H54 (cell line): ENCODE measurements at places on chromosomes 12 and 14.
A peak's percentile ranks its signal among the peaks of the same experiment; 100 is the strongest.

GRCh38 chr12:119528241-119528640, 65.3 kb upstream of the TMEM233 start:
- no peak for DNase-seq

- DNase-seq, result no peak
Observed at GRCh38 chr14:76272349-76272748, 103.6 kb upstream of the ESRRB start.

- no peak for DNase-seq
Observed at GRCh38 chr12:89436062-89436461, 83.8 kb upstream of the DUSP6 start.

GRCh38 chr14:23697680-23698079, 61.5 kb downstream of the DHRS2 start:
- no peak for DNase-seq

DNA sequence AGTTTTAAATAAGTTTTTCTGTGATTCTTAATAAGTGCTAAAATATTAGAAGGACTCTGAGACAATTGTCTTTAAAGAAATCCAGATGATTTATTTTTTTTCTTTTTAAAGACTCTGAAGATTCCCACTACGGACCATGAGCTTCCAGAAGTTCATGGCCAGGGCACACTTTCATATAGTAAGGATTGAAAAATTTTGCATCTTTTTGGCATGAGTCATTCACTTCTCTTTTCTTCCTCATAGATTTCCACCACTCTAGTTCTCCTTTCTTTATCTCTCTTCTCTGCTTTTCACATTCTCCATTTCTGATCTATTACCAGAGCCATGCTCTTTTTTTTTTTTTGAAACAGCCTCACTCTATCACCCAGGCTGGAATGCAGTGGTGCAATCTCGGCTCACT, 385.8 kb downstream of the FLRT2 start:
- no peak for DNase-seq

DNA sequence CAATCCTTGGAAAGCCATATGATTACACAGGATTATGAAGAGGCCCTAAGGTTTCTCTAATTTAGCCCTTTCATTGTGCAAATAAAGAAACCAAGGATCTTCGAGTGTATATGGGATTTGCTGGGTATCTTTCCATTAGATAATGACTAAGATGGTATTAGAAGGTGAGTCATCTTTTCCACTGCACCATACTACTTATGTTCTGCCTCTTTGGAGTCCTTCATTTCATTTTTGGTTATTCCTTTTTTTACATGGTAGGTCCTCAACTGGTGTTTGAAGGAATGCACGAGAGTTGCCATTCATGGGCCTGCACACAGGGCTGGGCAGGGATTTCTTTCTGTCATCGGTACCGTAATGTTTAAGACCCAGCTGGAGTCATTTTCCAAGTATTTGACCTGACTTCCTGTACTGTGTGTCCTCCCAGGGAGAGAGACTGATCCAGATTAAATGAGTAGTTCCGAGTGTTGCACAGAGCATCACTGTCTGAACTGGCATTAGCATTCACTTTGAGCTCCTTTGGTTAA, 85.7 kb downstream of the BORCS5 start:
- no peak for DNase-seq

DNA sequence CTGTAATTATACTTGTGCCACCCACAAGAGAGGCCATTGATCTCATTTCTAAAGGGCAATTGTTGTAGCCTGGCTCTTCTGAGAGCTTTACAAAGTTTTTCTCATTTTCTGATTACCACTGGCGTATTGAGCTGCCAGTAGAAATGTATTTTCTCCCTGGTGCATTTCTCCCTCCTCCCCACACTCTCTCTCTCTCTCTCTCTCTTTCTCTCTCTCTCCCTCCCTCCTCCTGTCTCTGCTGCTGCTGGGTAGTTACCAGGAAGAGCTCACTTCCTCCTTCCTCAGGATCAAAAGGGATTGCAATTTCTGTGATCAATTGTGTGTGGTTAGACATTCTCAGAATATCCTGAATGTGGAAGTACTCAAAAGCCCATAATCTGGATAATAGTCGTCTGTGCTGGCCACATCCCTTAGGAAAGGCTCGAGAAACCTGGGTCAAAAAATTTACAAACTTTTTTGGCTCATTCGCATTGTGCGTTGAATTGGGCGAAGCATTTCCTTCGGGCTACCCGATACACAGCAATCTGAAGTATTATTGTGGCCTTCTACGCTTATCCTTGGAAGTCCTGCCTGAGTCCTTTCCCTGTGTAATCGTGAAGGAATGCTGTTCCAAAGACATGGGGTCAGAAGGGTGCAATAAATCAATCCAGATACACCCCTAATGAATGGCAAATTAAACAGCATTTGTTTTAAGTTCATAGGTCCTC, 254.8 kb downstream of the MSRB3 start:
- peak; percentile 29 for DNase-seq

GRCh38 chr12:117370588-117370987, 9.2 kb upstream of the NOS1 start:
- no peak for DNase-seq

GRCh38 chr12:10215436-10215835, 2.8 kb downstream of the GABARAPL1 start:
- DNase-seq, result no peak

GRCh38 chr12:93360688-93361087, 17.0 kb upstream of the NUDT4 start:
- no peak for DNase-seq

- DNase-seq, result no peak
Observed at GRCh38 chr12:4168036-4168435, 105.5 kb upstream of the CCND2 start.
